ENCODE measurements at places on chromosomes 12 and 14. TPM values are rescaled to one million over a fixed set of nuclear protein-coding genes. Genes with fewer than 3 reads are reported as not detected.

Gene ADGRD1
- total RNA-seq: 0.71 TPM

Gene KRT82
- 0.05 TPM for total RNA-seq

Gene OTOGL
- total RNA-seq: 8.0 TPM

Gene ADSS1
- 5.4 TPM for total RNA-seq

Gene PPTC7
- 10.5 TPM for total RNA-seq

Gene LMNTD1
- 3.5 TPM for total RNA-seq

Gene CD69
- total RNA-seq: 0.85 TPM

Gene NPFF
- not detected for total RNA-seq

Gene P2RX2
- total RNA-seq: 0.63 TPM

Measured in motor neuron (in vitro differentiated cells).